SK-N-MC (cell line): ENCODE measurements at places on chromosomes 5 and 9.

- DNase-seq: no peak
Measured at GRCh38 chr5:150618588-150619281, 21.7 kb upstream of the SYNPO start.

DNA sequence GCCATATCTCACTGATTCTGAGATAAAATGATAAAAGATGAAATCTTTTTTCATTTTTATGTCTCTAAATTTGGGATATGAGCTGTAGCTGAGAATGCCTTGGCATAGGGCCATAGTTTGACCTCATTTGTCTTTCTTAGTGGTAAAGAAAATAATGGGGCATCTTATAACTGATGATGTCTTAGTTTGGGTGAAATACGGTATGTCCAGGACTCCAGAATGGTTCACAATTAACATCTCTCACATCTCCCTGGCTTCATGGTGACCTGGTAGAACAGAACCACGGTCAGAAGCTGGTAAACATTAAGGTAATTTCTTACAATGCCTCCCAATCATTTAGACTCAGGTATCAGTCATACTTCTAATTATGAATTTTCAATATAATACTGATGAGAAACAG lies 250.8 kb downstream of the MAT2B start:
- no peak for DNase-seq

DNA sequence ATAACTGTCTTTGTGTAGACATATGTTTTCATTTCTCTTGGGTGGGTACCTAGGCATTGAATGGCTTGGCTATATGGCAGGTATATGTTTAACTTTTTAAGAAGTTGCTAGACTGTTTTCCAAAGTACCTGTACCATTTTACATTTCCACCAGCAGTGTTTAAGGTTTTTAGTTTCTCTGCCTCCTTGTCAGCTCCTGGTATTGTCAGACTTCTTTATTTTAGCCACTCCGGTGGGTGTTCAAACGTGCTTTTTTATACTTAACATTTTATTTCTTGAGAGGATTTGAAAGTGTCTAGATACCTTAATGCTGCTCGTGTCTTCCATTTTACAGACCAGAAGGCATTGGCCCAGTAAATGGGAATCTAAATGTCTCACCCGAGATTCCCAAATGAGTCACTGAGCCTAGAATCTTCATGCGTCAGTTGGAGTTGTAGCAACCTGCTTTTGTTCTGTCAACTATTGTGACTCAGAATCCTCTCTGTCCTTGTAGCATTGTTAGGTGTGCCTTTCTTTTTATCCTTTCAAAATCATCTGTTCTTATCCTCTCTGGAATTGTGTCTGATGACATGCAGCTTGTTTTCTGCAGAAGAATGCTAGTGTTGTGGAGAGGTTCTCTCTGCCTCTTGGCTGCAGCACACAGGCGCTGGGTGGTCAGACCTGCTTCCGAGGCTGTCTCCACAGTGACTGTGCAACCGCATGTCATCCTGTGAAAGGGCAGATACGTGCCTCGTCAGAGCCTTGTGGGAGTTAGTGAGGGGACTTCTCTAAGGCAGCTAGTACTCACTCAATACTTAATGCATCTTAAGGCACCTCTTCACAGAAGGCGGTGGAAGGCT lies 291.8 kb downstream of the AOPEP start:
- no peak for DNase-seq

DNA sequence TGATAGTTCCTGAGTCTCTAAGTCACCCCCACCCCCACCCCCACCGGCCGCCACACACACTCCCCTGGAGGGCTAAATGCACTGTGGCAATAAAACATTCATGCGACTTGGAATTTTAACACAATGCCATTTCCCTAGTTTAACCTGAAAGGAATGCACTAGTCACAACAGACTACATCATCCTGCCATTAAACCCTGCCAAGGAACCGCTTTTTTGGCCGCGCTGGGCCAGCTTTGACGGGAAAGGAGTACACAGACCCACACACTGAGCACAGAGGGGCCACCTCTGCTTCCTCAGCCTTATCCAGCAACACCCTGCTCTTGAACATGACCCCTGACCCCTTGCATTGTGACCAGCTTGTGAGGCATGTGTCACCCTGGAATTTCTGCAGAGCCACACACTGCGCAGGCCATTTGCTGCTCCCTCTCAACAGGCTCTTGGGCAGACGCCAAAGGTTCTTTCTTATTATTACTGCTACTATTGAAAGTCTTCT lies 165.3 kb downstream of the BNC2 start:
- DNase-seq: no peak

DNA sequence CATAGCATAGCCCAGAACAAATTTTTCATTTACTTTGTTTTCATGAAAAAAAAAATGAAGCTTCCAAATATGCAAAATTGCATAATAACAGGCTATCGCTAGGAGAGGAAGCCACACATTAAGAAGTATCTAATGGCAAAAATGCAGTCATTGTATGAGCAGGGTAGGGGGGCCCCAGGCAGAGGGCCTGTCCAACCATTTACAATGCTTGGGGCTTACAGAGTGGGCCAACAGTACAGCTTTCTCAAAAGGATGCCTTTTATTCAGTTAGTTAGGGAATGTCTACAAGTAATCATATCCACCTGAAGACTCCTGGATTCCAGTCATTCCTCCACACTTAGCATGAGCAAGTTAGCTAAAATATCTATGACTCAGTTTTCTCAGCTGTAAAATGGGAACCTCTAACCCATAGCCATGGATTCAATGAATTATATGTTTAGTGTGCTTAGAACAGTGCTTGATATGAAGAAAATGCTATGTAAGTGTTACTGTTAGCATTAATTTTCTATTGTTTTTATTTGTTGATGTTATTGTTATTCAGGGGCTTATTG lies 117.7 kb downstream of the GAS1 start:
- no peak for DNase-seq

DNA sequence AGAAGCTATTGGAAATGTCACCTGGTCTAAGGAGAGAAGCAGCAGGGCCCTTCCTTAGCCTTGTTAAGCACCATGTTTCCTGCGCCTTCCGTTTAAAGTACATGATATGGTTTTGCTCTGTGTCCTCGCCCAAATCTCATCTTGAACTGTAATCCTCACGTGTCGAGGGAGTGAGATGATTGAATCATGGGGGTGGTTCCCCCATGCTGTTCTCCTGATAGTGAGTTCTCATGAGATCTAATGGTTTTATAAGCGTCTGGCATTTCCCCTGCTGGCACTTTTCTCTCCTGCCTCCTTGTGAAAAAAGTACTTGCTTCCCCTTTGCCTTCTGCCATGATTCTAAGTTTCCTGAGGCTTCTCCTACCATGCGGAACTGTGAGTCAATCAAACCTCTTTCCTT lies 49.7 kb downstream of the PRDM6 start:
- DNase-seq: no peak

GRCh38 chr9:136398286-136398685 lies 1.7 kb downstream of the SNAPC4 start:
- no peak for DNase-seq

DNA sequence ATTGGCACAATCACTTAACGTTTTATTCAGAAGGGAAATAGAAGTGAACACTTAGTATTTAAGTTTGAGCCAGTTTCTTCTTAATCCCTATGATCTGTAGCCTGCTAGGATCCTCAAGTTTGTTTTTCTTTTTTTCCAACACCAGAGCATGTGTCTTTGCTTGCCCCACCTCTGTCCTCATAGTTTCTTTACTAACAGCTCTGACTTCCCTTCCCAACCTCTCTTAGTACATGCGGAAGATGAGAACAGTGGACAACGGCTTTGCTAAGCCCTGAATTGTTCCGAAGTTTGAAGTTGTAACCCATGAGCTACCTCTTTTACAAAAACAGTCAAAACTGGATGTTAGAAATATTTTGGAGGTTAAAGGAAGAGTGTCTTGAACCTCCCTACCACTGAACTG lies 61.7 kb upstream of the TAF11L2 start:
- DNase-seq: no peak

GRCh38 chr5:22998774-22999173 lies 145.6 kb upstream of the CDH12 start:
- DNase-seq: no peak
